Lung microvascular endothelial cell (primary cell): ENCODE measurements at places on chromosomes 6 and 20.

DNA sequence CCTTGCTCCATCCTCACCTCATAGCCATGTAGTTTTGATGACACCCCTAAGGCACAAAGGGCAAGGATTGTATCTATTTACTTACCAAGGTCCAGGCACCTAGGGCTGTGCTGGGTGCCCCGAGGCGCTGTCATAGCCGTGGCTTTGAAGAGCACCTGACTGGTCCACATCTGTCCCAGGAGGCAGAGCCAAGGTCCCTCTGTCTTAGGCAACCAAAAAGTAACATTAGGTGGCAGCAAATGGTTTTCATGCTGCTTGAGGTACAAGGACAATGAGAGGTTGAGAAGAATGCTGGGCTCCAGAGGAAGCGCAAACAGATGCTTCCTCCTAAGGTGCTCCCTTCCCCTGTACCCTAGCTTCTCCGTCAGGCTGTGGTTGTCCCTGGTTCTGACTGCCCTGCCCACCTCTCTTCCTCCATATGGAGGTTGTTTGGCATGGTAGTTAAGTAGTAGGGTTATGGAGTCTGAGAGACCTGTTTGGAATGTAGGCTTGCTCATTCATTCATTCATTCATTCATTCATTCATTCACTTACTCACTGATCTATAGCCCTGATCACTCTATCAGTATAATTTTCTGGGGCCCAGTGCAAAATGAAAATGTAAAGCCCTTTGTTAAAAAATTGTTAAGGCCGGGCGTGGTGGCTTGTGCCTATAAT, 3.0 kb upstream of the UQCC2 start:
- DNase-seq, result no peak

GRCh38 chr6:26122402-26122792, 35.2 kb downstream of the HFE start:
- no peak for DNase-seq

DNA sequence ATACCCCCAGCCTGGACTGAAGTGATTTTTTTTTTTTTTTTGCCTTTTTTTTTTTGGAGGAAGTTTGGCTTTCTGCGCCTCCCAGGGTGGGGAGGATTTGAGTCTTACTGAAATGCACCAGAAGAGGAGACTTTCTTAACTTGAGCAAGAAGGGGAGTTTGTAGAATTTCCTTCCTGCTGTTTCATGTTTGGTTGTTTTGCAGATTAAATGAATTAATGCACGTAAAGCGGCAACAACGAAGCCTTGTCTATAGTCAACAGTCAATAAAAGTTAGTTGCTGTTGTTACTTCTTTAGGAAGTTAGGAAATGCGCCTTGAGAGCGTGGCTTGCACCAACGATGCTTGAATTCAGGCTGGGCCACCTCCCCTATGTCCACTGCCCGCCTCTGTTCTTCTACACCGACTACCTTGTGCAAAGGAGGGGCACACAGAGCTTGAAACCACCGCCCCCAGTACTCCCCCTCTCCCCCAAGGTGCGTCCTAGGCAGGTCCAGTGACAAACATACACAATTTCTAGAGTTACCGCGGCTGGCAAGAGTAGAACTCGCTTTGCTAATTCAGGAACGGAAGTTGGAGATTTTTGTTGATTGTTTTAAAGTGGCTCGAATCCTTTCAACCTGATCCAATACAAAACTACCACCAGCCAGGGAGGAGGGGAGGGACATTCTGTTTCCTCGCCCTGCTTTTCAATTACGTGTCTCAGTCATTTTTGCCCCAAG, 830 bp upstream of the CYP24A1 start:
- DNase-seq, result no peak

DNA sequence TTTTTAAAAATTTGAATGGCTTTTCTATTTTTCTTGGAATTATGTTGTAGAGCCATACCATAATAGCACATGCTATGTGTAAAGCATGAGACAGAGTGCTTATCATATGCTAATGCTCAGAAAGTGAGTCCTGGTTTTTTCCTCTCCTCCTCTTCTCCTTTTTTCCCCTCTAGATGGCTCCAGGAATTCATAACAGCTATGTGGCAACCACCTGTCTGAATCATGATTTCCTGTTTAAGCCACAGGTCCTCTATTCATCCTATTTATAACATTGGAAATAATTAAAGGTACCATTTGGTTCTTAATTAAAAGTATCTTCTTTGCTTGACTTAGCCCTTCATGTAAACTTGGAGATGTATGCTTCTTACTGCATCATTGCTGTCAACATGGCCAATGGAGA, 260.0 kb upstream of the MAP3K7 start:
- no peak for DNase-seq

- DNase-seq, result no peak
These were observed 38.6 kb downstream of the PREX1 start for GRCh38 chr20:48789185-48789668.

DNA sequence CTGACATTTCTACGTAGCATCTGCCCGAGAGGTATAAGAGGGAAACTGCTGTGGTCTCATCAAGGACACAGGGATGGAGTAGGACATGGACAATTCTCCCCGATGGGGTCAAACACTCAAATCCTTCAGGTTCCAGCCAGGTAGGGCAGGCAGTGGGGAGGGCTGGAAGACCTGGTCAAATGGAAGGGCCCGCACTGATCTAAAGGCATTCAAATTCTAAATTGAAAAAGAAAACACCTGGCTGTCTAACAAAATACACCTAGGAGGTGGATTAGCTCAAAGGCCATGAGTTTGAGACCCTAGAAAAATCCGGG, 8.2 kb downstream of the DUSP15 start:
- DNase-seq, result no peak

DNA sequence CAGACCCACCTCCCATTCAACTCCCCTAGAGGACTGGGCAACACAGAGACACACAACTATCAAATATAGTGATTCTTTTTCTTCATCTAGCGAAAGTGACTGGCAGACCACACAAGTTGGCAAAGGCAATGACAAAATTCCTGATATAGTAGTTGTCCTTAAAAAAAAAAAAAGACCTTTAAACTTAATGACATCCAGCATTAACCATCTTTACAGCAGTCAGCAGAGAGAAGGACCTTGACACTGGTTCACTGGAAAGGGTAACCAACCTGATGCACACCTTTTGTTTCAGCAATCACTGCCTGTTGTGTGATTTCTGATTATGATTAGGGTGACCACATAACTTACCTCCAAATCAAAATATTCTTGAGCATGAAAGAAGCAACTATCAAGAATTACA, 1.7 kb upstream of the CNKSR3 start:
- DNase-seq, result no peak

GRCh38 chr20:5557123-5557522, 193.1 kb upstream of the SHLD1 start:
- peak; percentile 69 for DNase-seq

- DNase-seq, result no peak
These were observed 2.8 kb downstream of the HECA start for GRCh38 chr6:139137706-139138105.

- no peak for DNase-seq
These were observed 107.4 kb upstream of the NAA20 start for GRCh38 chr20:19909725-19910124.

GRCh38 chr6:70336996-70337742, 34.3 kb upstream of the COL9A1 start:
- no peak for DNase-seq

GRCh38 chr6:11126876-11127275, 15.4 kb upstream of the ERVFRD-1 start:
- peak; percentile 14 for DNase-seq

DNA sequence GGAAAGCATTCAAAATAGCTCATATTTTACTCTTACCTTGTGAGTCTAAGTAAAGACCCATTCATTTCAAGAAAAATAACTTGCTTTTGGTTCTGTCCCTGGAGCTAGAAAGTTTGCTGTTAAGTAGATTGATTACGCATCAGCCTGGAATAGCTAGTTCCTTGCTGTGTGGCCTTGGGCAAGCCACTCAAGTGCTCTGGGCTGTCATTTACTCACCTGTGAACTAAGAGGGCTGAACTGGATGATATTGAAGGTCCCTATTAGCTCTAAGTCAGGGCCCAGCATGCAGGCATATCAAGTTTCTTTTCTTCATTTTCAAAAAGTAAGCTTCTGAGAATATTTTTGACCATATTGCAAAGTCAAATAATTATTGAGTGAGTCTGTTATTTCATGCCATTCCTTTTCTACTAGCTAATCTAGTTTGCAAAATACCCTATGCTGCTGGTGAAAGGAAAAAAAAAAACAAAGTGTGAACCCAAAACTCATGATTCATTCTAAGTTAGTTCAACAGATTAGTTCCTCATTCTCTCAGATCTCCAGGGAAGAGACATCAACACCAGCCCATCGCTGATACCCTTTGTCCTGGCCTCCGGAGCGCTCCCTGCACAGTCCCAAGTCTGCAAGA, 106.5 kb upstream of the GMDS start:
- DNase-seq, result no peak

- peak; percentile 48 for DNase-seq
These were observed 140.4 kb downstream of the IMPG1 start for GRCh38 chr6:75932067-75932466.

GRCh38 chr6:167568407-167569024, 243.6 kb downstream of the TTLL2 start:
- DNase-seq, result no peak

GRCh38 chr6:159728531-159728964, 1.2 kb downstream of the WTAP start:
- peak; percentile 13 for DNase-seq

GRCh38 chr6:138944412-138944811, 43.6 kb downstream of the REPS1 start:
- DNase-seq, result no peak

GRCh38 chr6:44278315-44278714, 8.1 kb downstream of the TMEM151B start:
- DNase-seq, result no peak

DNA sequence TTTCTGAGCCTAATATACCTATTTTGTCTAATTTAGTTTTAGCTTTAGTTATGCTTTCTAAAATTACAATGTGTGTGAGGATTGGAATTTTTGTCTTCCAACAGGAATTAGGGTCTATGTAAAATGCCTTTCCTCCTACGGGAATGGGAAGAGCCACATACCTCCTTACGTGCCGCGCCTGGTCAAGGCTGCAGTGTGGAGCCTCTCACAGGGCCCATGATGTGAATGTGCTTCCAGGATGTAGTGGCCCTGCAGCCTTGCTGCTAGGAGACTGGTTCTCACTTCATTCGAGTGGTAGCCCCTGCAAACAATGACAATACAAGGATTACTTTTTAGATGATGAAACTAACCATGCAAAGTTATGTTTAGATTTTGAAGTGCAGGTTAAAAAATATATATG, 110.2 kb downstream of the SOBP start:
- no peak for DNase-seq

- DNase-seq, result no peak
These were observed 130.3 kb upstream of the PMEPA1 start for GRCh38 chr20:57840066-57840465.

DNA sequence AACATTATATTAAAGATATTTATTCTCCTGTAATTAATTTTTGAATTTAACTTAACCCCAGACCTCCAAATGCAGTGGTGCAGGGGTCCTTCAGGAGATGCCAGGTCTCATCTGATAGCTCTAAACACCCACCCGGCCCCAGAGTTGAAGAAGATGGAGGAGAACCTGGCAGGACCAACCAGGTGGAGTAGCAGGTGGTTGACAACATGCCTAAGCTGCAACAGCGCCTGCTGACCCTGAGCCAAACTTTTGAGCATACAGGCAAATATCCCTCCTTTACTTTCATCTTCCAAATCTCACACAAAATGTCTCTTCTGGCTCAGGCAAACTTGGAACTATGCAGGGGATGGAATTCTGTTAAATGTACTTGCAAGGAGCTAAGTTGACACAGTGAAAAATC, 145.3 kb upstream of the TCF21 start:
- DNase-seq, result no peak

GRCh38 chr20:45850926-45851325, 6.3 kb downstream of the ACOT8 start:
- DNase-seq, result no peak

- no peak for DNase-seq
These were observed 439.0 kb upstream of the JAG1 start for GRCh38 chr20:11112832-11113231.

DNA sequence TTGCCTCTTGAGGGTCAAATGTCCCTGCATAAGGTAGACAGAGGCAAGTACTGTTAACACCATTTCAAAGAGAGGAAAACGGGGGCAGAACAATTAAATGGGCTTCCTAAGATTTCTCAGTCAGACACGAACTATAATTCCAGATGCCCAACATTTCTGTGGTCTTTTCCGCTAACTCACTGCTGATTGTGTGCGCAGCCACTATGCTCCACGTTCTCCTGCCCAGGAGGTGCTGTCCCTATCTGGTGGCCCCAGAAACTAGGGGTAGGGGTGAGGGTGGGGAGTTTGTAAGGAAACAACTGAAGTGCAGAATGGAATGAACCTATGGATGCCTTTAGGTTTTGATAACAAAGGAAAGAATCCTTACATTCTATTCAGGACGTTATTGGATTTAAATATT, 86.1 kb upstream of the BACH2 start:
- DNase-seq, result no peak

DNA sequence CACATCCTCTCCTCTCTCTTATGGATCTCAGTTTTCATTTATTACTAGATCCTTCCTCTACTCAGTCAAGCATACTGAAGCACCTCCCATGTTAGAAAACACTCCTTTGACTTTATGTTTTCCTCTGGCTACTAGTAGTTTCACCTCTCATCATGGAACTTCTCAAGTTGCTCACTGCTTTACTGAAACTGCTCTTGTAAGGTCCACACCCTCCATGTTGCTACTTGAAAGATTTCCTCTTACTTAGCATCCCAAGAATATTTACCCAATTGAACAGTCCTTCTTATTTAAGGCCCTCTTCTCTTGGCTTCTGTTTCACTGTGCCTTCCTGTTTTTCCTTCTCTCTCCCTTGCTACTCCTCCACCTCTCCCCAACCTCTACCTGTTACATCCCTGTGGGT, 230.3 kb downstream of the TBC1D7 start:
- DNase-seq, result no peak

GRCh38 chr6:31729515-31729978, 448 bp upstream of the DDAH2 start:
- peak; percentile 90 for DNase-seq

DNA sequence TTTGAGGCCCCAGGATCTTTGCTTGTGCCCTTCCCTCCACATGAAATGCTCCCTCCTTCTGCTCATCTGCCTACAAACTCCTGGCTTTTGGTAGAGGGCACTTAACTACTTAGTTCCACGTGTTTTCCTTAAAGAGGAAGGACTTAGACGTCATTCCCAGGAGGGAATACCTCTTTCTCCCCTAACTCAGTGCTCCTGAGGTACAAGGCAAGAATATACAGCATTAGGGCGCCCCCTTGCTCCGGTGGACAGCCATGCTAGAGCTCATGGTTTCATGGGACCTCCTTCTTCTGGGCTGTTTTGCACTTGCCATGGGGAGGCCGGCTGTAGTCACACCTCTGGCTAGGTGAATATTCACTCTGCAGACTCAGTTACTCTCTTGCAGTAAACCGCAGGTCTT, 93.8 kb upstream of the LY86 start:
- peak; percentile 34 for DNase-seq

DNA sequence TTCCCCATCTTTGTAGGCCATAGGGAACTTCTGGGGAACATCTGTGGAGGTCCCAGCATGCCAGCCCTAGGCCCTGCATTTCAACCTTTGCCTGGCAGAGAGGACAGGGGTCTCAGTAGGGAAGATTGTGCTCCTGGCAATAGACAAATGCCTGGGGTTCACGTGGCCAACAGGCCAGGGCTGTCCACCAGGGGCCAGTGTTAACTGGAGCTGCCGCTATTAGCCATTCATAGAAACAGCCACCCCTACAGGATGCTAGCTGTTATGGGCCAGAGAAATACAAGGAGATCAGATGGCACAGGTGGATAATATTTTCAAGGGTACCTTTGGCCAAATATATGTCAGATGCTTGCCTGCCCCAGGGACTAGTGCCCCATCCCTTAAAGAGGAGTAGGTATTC, 932.9 kb downstream of the QKI start:
- DNase-seq, result peak; percentile 3

GRCh38 chr20:34843421-34843820, 18.0 kb upstream of the NCOA6 start:
- DNase-seq, result no peak
